ENCODE measurements at places on chromosomes 11 and 22.

- peak; percentile 68 for DNase-seq
These were observed 1.7 kb upstream of the TXNRD2 start for GRCh38 chr22:19943082-19944026.

GRCh38 chr11:65887723-65888162 lies 528 bp downstream of the FIBP start:
- DNase-seq, result no peak

DNA sequence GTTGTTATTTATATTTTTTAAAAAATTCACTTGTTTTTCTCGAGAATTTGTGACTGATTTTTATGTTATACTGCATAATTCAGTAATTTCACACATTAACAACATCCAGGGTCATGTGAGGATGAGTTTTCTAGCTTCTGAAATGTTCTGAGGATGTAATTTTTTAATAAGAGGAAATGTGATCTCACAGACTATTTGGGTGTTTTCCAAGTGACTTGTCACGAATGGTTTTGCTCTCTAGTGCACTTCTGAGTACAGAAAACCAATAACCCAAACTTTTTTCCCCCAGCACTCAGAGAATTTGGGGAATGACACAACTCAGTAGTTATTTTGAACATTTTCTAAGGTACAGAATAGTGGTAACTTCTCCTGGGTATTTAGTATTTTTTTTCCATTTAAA lies 821.1 kb upstream of the ARHGAP42 start:
- peak; percentile 4 for DNase-seq

DNA sequence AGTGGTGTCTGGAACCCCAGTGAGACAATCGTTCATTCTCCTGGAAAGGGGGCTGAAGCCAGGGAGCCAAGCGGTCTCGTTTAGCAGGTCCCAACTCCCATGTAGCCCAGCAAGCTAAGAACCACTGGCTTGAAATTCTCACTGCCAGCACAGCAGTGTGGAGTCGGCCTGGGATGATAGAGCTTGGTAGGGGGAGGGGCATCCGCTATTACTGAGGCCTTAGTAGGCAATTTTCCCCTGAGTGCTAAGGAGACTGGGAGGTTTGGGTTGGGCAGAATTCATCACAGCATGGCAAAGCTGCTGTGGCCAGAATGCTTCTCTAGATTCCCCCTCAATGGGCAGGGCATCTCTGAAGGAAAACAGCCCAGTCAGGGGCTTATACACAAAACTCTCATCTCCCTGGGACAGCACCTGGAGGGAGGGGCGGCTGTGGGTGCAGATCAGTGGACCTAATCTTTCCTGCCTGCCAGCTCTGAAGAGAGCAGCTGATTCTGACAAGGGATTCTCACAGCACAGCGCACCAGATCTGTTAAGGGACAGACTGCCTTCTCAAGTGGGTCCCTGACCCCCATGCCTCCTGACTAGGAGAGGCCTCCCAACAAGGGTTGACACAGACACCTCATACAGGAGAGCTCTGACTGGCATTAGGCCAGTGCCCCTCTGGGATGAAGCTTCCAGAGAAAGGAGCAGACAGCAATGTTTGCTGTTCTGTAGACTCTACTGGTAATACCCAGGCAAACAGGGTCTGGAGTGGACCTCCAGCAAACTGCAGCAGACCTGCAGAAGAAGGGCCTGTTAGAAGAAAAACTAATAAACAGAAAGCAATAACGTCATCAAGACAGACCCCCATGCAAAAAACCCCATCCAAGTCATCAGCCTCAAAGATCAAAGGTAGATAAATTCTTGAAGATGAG lies 14.8 kb downstream of the OR52M1 start:
- DNase-seq, result no peak

- no peak for DNase-seq
These were observed 5.8 kb downstream of the SGSM3 start for GRCh38 chr22:40376149-40376548.

DNA sequence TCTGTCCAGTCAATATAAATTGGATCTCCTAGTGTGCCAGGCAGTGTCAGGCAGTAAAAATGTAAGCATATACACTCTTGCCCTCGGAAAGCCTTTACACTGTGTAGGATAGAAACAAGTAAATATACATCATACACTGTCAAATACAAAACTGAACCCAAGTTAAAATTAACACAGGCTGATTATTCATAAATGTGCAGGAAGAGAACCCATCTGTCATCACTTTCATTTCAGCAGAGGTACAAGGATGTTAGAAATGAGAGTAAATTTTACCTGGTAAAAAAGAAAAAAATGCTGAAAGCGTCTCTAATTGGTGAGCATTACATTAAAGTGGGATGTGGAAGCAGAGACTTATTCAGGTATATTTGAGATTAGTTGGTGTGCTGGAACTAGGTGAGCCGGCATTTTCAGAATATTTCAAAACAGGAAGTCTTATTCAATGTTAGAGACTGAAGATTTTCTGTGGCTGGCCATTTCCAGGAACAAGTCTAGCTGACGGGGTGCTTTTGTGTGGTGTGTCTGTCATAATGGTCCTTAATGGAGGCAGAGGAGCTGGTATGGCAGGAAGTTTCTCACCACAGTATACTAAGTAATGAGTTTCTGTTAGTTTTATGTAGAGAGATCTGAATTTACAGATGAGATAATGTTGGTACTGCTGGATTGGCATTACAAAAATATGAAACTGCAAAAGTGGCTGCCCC lies 192.6 kb downstream of the CASP12 start:
- no peak for DNase-seq

GRCh38 chr11:70304208-70304603 lies 33.7 kb downstream of the PPFIA1 start:
- DNase-seq, result no peak

GRCh38 chr11:15327786-15328231 lies 213.1 kb downstream of the INSC start:
- peak; percentile 2 for DNase-seq

- DNase-seq, result no peak
These were observed 342 bp downstream of the EFCAB6 start for GRCh38 chr22:43811777-43812148.

DNA sequence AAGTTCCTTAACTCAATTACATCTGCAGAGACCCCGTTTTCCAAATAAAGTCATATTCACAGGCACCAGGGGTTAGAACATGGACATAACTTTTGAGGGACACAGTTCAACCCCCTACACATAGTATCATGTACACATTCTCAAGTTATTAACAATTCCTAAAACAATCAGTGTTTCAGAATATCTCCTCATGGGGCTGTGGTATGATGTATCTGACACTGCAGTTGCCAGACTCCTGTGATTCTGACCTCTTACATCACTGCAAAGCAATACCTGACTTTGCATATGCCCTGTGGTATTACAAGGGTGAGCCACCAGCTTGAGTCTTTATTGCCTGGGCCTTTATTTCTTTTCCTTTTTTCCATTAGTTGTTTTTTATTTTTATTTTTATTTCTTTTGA lies 141.7 kb downstream of the COMMD9 start:
- no peak for DNase-seq

- no peak for DNase-seq
These were observed 3.3 kb upstream of the GRAMD1B start for GRCh38 chr11:123426789-123427188.

- DNase-seq, result no peak
These were observed 829.7 kb upstream of the FAT3 start for GRCh38 chr11:91394727-91395414.

DNA sequence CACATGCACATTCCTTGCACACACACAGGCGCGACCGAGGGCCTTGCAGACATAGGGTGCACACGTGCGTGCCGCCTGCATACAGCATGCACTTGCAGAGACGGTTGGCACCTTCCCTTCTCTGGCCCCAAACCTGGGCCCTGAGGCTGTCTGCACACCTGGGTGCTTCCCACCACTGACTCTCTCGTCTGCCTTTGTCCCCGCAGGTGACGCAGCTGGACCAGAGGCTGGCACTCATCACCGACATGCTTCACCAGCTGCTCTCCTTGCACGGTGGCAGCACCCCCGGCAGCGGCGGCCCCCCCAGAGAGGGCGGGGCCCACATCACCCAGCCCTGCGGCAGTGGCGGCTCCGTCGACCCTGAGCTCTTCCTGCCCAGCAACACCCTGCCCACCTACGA lies 38.0 kb downstream of the CDKN1C start:
- DNase-seq, result no peak

DNA sequence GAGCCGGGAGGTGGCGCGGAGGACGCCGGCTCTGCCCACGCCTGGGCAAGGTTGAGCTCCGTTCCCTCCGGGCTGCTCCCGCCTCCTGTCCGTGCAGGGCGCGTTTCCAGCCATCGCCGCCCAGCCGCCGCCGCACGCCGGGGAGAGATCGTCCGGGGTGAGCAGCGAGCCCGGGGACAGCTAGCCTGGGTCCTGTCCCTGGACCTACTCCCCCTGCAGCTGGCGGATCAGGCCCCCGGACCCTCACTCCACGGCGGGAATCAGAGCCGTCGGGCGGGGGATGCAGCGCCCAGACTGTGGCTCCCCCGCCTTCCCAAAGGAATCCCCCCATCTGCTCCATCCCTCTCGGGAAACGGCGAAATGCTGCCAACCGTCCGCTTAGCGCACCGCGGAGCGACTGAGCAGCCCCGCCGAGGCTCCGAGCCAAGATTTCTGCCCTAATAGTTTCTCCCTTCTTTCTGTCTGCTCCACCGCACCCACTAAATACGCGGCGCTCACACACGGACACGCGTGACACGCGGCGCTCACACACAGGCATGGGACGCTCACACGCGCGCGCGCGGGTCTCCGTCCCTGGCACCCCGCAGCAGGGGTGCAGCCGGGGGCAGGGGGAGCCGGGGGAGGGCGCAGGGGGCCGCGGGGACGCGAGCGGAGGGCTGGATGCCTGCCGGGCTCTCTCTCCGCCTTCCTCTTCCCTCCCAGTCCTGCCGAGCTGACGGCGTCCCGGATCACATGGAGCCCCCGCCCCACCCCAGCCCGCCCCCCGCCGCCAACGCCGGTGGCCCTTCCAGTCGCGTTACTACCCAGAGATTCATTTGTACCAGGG lies at the start of gene KCNJ5:
TSS of gene KCNJ5 (plus strand) at position 814 of the 826 bp plus-strand sequence. CDS start 19,918 bp downstream, outside the sequence.
- DNase-seq, result no peak

DNA sequence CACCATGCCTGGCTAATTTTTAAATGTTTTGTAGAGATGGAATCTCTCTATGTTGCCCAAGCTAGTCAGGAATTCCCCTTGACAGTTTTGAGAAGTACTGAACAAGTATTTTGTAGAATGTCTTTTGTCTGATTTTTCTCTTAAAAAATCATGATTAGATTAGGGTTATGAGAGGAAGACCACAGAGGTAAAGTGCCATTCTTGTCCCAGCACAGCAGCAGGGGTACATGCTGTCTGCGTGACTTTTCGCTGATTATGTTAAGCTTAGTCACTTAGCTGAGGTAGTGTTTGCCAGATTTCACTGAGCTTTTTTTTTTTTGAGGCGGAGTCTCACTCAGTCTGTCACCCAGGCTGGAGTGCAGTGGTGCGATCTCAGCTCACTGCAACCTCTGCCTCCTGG lies 13.6 kb upstream of the NUP160 start:
- no peak for DNase-seq

- no peak for DNase-seq
These were observed 95.8 kb upstream of the RCN1 start for GRCh38 chr11:31995032-31995431.

- DNase-seq, result no peak
These were observed 14.4 kb upstream of the SPTBN2 start for GRCh38 chr11:66743271-66743968.

DNA sequence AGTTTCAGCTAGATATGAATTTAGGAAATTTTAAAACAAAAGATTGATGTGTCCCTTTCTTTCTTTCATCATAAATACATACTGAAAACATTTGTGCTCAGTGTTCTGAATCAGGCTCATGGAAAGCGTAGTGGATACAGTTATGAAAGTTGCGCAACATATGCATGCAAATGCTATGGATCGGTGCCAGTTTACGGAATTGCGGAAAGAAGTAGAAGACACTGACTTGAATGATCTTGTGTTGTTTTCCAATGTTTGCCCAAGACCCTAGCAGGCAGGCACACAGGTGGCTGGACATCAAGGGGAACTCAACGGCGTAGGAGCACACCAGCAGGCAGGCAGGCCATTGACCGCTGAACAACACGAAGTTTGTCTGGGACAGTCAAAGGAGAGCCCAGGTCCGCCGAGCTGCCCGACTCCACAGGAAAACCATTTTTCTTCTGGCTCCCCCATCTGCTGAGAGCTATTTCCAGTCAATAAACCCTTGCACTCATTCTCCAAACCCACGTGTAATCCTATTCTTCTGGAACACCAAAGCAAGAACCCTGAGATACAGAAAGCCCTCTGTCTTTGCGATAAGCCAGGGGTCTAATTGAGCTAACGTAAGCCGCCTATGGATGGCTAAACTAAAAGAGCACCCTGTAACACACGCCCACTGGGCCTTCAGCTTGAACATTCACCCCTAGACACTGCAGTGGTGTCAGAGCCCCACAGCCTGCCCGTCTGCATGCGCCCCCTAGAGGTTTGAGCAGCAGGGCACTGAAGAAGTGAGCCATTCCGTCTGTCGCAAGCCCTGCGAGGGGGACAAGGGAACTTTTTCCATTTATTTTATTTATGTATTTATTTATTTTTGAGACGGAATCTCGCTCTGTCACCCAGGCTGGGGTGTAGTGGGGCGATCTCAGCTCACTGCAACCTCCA lies 7.4 kb upstream of the BIRC3 start:
- DNase-seq, result no peak

DNA sequence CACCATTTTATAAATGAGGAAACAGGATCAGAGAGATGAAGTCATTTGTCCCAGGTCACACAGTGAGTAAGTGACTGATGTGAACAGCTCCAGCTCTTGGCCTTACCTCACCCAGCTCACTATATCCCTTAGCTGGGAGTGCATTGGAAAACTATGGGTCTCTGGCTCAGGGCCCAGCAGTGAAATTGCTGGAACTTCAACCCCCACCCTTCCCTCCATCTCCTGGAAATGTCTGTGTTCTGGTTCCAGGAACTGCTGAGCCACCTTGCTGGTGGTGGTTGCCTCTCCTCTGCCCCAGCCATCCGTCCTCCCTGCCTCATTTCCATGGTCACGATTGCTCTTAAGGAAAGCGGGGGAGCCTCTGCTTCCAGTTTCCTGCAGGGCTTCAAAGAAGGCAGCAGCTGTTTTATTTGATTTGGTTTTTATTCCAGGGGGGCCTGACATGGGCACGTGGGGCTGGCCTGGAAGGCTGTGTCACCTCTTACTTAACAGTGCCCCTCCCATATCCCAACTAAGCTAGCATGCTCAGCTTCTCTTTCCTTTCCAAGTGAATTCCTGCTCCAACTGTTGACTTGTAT lies 46.2 kb upstream of the CSTF3 start:
- DNase-seq, result no peak

All from skeletal muscle cell (primary cell).